ENCODE measurements at places on chromosomes 1 and 21.

- DNase-seq: no peak
Measured at GRCh38 chr21:19508844-19509243, 1105.3 kb upstream of the TMPRSS15 start.

- DNase-seq: no peak
Measured at GRCh38 chr1:70934194-70934961, 113.2 kb downstream of the PTGER3 start.

DNA sequence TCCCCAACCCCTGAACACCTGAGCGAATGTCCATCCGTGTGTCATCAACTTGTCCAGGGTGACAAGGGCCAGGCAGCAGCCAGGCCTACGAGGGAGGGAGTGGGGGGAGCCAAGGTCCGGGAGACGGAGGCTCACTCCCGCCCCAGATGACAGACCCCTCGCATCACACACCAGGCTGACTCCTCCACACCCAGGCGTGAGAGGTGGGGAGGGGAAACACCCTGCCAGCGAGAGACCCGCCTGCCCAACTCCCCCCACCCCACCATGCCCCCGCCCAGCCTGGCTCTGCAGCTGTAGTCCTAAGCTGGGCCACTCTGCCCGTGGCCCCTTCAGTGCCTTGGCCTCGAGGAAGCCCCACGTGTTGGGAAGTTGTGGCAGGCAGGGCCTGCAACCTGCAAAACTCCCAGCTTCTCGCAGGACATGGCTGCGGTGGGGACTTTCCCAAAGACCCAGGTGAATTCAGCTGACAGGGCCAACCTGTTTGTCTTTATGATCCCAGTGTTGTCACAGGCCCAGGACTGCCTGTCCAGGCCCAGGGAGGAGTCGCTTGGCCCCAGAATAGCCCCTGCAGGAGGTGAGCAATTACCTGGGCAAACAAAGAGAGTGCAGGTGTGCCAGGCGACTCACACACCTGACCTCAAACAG is 62.9 kb downstream of the RIPK4 start:
- DNase-seq: no peak

- DNase-seq: no peak
Measured at GRCh38 chr1:204684571-204685235, 835 bp downstream of the LRRN2 start.

- no peak for DNase-seq
Measured at GRCh38 chr1:179034720-179035119, 9.0 kb downstream of the FAM20B start.

DNA sequence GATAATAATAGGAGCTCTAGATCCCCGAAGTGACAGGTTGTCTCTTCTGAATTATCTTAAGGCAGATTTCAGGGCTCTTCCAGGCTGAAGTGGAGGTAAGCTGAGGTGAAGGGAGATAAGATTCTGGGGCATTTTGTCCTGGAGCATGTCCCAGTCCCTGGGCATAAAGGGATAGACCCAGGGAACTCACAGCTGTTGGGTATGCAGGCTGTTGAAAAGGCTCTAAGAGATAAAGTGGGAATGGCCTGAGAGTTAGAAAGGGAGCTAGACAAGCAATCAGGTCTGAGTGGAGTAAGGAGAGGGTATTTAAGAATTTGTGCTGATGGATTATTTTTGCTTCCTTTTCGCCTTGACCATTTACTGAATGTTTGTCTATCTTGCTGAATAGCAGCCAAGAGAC is 123.7 kb downstream of the NOS1AP start:
- no peak for DNase-seq

GRCh38 chr1:215290018-215290417 is 207.5 kb downstream of the KCNK2 start:
- no peak for DNase-seq

DNA sequence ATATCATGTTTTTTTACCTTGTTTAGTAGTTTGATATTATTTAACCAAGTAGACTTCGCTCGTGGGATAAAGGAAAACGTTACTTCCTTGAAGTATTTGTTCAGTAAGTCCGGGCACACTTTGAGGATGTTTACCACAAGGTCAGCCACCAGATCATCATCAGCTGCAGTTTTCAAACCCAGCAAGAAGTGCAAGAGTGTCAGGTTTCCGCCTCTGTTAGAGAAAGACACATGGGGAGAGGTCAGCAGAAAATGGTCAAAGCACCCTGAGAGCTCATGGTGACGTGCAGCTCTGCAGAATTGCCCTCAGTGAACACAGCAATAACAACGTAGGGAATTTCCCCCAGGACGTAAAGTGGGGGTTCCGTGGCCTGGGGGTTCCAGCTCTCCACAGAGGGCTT is 24.4 kb downstream of the URB1 start:
- DNase-seq: no peak

DNA sequence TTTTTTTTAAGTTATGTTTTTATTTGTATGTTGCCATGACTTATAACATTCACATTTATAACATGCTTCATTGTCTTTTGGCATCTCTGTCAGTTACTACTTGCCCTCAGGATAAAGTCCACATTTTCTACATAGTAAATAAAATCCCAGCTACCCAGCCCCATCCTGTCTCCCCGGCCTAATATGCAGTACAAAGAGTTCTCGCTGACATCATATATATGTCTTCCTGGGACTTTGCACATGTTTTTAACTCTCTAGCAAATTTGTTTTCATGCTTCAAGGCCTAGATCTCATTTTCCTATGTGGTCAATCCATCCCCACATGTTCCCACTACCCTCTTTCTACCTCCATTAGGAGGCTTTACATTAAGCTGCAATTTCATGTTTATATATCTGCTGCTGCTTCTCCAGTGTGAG is 33.0 kb upstream of the IVNS1ABP start:
- no peak for DNase-seq

DNA sequence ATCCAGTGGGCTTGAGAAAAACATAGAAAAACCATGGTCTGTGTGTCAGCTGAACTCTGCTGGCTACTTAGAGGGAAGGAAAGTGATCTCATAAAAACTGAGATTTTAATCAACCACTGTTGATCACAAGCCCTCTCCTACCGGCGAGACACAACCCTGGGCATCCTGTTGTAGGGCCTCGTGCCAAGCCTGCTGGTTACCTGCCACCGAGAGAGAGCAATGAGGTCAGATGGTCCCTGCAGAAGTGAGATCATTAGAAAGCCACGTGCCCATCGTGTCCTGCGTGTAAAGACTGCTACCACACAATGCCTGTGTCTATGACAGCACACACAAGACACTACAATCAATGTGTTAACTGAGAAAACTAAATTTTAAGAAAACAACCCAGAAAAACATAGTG is 41.7 kb upstream of the GPR153 start:
- DNase-seq: no peak
